ENCODE measurements at places on chromosomes 12 and 14.

DNA sequence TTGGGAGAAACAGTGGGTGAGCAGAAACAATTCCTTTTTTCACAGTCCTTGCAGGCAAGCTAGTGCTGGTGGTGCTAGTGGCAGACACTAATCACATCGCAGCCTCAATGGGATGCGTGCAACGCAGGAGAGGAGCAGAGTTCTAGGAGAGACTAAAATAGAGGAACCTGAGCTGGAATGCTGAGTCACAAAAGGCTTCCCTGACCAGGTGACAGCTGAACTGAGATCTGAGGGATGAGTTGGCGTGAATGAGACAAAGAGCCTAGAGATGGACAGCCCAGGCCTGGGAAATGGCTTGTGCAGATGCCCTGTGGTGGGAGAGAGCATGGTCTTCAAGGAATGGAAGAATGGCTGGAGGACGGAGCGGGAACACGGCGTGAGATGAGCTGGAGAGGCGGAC lies 25.8 kb downstream of the ACADS start:
- no peak for DNase-seq

- DNase-seq, result no peak
These were observed 13.6 kb downstream of the PDE6H start for GRCh38 chr12:14986449-14986848.

DNA sequence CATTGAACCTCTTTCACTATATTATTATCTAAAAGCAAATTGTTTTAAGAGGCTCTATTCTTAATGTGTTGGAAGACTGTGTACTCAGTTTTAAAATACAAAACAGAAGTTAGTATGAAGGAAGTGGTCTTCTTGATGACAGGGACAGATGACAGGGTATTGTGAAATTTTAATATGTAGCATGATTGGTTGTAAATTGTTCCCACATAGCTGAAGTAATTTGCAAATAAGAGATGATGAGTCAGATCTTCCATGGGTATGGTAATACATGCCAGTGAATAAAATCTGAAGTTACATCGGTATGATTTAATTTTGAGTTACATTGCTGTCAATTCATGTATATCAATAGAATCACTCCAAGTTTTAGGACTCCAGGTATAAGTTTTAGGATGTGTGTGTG lies 454.8 kb downstream of the AEBP2 start:
- DNase-seq, result no peak

- DNase-seq, result peak; percentile 1
These were observed 441 bp downstream of the E2F7 start for GRCh38 chr12:77064896-77065360.

- DNase-seq, result no peak
These were observed 759.7 kb downstream of the DIO2 start for GRCh38 chr14:79451601-79452000.

DNA sequence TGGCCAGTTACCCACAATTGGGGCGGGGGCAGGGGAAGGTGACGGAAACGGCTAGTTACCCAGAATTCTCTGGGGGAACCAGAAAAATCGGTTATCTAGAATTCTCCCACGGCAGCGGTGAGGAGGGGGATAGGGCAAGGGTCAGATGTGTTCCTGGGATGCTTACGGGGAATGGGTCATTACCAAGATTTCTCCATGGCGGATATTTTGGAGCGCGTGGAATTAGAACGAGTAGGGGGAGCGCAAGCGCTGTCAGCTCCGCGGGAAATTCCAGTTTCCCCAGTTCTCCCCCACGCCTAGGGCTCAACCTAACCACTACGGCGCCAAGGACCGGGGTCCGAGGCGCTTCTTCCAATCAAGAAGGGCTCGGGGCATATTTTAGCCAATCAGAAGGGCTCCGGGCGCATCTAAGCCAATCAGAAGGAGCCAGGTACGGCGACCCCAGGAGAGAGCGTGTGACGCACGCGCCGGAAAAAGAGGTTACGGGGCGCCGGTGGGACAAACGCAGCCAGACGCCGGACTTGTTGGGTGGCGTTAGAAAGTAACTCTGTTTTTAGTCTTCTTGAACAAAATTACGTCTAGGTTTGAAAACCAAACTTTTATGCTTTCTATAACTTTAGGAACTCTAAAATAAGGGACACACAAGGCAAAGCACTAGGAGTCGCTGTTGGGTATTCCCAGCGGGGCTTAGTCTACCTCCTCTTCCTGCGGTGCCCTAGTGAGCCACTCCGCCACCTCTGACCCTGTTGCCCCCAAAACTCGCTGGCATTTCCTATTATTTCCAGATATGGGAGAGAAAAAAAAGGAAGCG lies at the start of gene PAN2:
Gene PAN2 (minus strand): TSS at position 322 of the 811 bp plus-strand sequence. CDS start 906 bp downstream, outside the sequence.
- peak; percentile 84 for DNase-seq

DNA sequence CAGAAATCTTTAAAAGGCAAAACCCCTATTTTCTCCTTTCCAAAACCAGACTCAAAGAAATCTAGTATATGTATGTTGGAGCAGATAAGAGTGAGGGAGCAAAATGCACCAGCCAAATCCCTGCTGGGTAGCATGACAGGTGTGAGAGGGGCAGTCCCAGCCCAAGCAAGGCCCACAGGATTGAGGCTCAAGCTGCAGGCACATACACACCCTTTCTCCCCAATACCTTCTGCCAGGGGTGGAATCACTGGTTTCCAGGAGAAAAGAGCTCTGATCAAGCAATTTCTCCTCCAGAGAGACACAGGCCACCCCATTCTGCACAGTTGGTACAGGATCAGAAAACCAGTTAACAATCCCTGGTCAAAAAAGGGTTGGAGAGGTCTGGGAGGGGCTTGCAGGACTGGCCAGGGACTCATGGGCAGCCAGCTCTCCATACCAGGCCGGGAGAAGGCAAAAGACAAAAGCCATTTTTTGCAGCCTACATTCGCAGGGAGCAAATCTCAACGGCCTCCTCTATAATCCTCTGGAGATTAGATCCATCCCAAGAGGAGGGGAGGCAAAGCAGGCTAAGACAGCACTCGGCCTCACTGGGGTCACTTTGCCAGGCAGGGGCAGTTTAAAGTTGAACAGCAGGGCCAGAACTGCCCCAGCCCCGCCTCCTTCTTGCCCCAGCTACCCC lies 2.1 kb downstream of the KMT2D start:
- no peak for DNase-seq

- no peak for DNase-seq
These were observed 22.8 kb downstream of the HEBP1 start for GRCh38 chr12:12977231-12977630.

DNA sequence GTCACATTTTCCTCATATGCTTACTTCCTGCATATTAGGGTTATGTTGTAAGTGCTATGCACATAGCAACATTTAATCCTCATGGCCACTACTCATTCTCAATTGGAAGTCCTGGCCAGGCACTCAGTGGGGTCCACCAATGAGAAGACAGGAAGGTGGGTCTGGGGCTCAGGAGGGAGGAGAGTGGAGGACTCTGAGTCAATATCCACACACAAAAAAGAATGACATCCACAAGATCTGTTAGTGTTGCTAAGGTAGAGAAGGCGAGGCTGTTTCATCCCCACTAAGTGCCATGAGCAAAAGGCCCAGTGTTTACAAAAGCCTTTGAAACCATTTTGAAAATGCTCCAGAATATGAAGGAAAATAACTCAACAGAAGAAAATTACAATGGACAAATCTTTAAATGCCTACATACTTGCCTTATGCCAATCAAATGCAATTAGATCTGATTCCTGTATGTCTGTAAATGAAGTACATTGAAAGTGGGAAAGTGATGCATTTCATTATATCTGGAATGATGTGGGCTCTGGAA lies 53.9 kb downstream of the EID3 start:
- no peak for DNase-seq

DNA sequence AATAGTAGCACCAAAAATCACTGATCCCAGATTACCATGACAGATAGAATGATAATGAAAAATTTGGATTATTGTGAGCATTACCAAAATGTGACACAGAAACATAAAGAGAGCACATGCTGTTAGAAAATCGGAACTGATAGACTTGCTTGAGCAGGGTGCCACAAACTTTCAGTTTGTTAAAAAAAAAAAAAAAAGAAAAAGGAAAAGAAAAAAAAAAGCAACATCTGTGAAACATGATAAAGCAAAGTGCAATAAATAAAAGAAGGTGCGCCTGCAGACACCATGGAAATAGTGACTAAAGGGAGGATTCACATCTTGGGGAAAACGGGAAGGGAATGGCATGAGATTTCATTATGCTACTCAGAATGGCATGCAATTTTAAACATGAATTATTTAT lies 6.6 kb upstream of the PARP11 start:
- no peak for DNase-seq

DNA sequence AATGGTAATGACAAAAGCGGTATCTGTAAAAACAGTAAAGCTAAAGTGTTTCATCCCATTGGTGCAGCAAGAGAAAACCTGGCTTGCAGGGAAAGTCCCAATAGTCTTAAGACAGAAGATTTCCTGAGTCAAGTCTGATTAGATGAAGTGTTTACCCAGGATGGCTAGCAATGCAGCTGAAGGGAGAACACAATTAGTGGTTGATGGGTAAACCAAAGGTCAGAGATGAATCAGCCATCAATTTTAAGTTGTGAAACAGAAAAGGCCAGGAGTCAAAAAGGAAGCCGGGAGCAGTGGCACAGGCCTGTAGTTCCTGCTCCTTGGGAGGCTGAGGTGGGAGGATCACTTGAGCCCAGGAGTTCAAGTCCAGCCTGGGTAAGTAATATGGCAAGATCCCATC lies 52.6 kb downstream of the SEC23A start:
- DNase-seq, result no peak

DNA sequence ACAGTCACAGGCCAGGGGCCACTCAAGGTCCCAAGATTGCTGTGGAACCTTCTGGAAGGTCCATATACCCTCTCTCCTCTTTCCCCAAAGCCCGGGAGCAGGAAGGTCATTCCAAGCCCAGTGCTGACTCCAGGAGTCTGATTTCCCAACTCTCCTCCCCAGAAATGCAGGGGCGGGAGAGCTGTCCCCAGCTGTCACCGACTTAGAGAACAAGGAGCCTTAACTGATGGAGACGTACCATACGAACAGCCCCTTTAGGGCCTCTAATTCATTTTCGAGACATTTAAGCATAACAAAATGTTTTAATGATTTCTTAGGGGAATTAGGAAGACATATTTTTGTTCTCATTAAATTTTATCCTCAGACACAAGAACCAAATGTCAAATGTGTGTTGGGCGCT lies 99.2 kb downstream of the PHETA1 start:
- DNase-seq, result no peak
